ENCODE measurements at places on chromosomes 6 and 20.

- DNase-seq, result no peak
Observed at GRCh38 chr6:167643716-167644115, 183.0 kb upstream of the AFDN start.

DNA sequence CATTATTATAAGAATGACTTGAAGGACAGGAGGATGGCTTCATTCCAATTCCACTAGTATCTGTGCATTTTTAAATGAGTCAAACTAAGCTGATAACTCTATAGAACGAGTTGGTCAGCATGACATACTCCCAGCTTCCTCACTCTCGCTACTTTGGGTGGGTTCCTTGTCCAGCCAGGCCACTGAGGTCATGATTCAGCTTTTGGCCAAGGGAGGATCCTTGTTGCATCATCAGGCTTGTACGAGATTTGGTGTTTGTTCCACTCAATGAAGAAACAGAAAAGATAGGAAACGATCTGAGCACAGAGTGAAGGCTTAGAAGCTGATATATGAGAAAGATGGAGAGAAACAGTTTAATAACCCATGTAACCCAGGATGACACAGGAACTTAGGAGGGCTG, 19.8 kb downstream of the NEDD9 start:
- DNase-seq, result no peak

DNA sequence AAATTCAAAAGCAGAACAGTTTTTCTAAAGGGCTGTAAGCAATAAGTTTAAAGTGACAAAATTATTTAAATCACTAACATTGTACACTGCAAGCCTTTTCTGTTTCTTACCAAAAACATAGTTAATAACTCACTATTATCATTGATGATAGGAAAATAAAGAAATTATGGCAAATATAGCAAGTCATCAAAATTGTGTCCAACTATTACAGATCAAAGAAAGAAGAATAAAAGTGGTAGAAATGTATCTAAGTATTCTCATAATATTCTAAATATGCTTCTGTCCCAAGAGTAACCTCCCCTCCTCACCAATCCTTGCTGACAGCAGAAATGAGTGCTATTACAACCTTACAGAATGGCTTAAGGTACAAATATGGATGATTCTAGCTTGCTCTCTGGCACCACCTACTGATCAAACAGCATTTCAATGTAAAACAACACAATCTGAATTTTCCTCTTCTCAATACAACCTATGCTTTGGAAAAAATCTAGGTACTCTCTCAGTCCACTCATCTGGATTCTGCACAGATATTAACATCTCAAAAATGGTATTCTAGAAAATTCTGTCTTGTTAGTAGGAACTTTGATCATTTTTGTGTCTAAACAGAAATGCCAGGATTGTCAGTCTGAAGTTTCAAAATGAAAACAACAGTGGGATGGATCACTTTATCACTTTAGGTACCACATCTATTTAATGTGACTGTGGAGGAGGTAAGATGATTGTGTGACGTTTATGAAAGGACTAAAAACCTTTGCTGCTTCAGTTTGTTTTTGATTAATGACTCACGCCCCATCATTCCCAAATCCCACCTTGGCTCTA, 40.9 kb downstream of the ZFP64 start:
- no peak for DNase-seq

DNA sequence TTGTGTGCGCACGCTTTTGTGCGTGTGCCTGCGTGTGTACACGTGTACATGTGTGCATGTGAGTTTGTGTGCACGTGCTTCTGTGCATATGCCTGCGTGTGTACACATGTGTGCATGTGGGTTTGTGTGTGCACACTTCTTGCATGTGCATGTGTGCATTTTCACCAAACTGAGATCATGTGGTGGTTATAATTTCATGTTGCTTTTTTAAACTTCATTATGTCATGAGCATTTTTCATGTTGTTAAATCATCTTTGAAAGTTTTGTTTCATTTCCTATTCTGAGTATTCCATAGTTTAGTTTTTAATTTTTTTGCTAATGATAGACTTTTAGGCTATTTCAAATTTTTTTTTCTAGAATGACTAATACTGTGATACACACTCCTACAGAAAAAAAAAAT, 6.4 kb upstream of the CST3 start:
- DNase-seq, result no peak

- no peak for DNase-seq
Observed at GRCh38 chr20:35627121-35627520, 11.5 kb downstream of the SPAG4 start.

GRCh38 chr20:17641993-17642392, 40.0 kb downstream of the RRBP1 start:
- no peak for DNase-seq

DNA sequence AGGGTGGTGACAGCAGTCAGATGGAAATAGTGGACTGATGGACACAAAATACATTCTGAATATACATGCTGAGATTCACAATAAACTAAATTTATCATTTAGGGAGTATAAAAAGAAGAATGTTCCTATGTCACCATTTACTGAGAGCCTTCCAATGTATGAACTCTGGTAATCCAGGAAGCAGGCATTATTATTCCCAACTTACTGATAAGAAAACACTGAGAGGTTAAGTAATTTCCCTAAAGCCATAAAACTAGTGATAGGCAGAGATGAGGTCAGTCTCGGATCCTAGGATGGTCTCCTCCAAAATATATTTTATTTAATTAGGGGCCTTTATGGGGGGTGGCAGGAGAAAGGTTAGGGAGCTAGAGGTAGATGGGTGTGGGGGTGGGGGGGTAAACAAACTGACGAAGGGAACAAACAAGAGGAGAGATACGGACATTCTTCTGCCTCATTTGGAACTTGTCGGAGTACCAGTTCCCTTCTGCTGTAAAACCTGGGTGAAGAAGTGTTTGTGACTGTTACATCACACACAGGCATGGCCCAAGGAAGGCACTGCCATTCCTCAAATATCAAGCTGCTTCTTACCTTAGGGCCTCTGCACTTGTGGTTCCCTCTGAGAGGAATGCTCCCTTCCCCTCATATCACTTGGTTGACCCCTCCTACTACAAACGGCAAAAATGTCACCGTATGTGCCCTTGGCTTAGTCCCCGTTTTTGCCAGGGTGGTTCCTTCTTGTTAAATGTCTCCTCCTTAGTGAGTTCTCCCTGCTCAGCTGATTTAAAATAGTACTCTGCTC, 6.7 kb downstream of the SAYSD1 start:
- DNase-seq, result no peak

DNA sequence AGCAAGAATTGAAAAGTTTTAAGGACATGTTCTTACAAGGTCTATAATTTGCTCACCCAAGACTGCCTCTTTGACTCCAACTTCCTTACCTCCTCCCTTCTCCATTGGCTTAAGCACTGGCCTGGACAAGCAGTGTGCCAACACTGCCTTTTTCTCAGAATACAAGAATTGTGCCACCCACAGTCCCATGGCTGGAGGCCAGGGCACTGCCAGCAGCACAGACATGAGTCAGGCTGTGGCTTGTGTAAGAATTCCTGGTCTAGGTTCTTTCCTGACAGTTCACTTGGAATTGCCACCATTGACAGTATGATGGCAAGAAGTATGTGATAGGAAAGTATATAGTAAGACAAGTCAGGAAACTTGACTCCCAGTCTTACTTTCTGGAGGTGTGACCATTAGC, 202.7 kb upstream of the MARCKS start:
- DNase-seq, result no peak
